ENCODE measurements at places on chromosomes 7 and 10.

DNA sequence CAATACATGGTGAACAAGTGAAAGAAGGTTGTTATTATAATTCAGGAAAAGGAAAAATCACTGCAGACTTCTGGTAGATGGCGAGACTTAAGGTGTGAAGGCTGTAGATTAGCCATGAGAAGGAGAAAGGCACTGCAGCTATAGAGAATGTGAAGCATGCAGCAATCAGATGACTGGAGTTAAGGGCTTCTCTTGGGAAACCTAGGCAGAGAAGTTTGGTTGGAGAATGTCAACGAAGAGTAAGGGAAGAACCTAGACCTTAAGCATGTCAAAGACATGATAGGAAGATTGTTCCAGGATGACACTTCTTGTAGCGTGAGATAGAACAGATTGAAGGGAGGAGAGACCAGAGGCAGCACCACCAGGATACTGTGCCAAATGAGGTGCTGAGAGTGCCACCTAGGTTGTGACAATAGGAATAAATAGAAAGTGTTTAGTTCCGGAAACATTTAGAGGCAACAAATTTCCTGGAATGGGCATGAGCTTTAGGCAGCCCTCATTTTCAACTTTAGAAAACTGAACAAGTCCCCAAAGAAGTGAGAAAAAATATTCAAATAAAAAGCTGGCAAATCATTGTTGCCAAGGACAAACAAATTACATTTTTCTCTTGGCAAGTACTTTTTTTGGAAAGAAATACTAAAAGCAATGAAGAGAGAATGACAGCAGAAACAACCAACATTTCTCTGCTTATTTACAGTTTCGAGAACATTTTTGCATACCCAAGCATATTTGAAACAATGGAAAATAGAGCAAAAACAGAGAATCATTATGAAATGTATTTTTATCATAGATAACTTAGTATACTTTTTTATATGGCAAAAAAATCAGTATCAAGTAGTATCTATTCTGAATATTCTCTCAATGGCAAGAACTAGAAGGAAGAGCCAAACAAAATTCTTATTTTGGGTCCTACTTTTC, 4.9 kb downstream of the LRRC17 start:
- no peak for DNase-seq

GRCh38 chr10:1050554-1050953, 1.6 kb upstream of the IDI1 start:
- no peak for DNase-seq

GRCh38 chr7:129370812-129371211, 63.4 kb upstream of the STRIP2 start:
- no peak for DNase-seq

DNA sequence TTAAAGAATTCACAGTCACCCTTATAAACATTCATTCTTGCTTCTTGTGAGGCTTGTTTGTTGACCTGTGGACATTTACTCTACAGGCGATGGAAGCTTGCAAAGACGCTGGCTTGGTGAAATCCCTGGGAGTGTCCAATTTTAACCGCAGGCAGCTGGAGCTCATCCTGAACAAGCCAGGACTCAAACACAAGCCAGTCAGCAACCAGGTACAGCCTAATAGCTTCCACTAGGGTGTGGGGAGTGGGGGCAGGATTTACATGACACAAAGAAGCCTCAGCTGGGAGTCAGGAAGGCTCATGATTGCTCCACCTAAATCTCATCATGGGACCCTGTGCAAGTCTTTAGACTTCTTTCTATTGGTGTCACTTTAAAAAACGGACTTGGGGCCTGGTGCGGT, 29.0 kb downstream of the AKR1D1 start:
- no peak for DNase-seq

GRCh38 chr10:79392020-79392398, 44.7 kb downstream of the PPIF start:
- no peak for DNase-seq

GRCh38 chr10:125008689-125009638, 67.0 kb downstream of the ZRANB1 start:
- DNase-seq = no peak

- no peak for DNase-seq
Measured at GRCh38 chr10:121754666-121755065, 156.4 kb upstream of the FGFR2 start.

DNA sequence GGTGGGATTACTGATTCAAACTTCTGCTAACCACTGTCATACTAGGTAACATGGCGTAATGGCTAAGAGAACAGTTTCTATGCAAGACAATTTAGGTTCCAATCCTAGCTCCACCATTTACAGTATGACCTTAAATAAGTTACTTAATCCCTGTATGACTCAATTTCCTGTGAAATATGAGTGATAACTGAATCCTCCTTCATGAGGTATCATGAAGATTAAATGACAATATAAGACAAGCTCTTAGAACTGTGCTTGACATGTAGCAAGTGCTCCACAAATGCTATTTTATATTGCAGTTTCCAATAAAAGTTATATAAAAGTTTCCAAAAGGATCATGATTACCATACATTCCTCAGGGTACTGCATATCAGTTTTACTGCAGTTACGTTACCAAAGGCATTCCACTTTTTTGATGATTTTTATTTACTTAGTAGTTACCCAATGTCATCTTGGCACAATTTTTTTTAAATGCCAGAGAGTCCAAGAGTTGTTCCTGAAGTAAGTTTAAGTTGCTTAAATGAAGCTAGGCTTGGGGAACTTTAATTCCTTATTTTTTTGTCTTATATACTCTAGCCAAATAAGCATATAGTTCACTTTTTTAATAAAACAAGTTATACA, 7.1 kb downstream of the DOCK4 start:
- no peak for DNase-seq

- DNase-seq = no peak
Measured at GRCh38 chr7:148588670-148589131, 1.9 kb upstream of the C7orf33 start.

Data from epithelial cell of prostate (primary cell).